ENCODE measurements at places on chromosomes 7 and 10. TPM values are rescaled to one million over a fixed set of nuclear protein-coding genes. Genes with fewer than 3 reads are reported as not detected.

Gene RADIL
- not detected for polyA plus RNA-seq

Gene FRMPD2
- polyA plus RNA-seq, result not detected

Gene AGAP3
- polyA plus RNA-seq, result 3.2 TPM

Gene CTAGE4
- not detected for polyA plus RNA-seq

Gene TRIM50
- not detected for polyA plus RNA-seq

Gene WEE2
- polyA plus RNA-seq, result not detected

Gene CPA1
- polyA plus RNA-seq, result 0.25 TPM

GRCh38 chr10:117944676-117945447 is 101.9 kb downstream of the RAB11FIP2 start:
- peaks cover 5% of the 10 kb centered on the region for H3K27me3 ChIP-seq
- no peak overlapping the region for H3K27ac ChIP-seq
- no peaks in the 10 kb centered on the region for H3K4me1 ChIP-seq
- H3K36me3 ChIP-seq, result no peaks in the 10 kb centered on the region

GRCh38 chr10:116385994-116386809 is 41.4 kb upstream of the PNLIPRP3 start:
- H3K36me3 ChIP-seq, result no peaks in the 10 kb centered on the region
- H3K27ac ChIP-seq, result no peak overlapping the region
- H3K4me3 ChIP-seq, result no peak overlapping the region
- no peak for DNase-seq
- H3K4me1 ChIP-seq, result no peaks in the 10 kb centered on the region

- no peak overlapping the region for H3K4me3 ChIP-seq
- H3K27me3 ChIP-seq, result no peaks in the 10 kb centered on the region
- H3K36me3 ChIP-seq, result no peaks in the 10 kb centered on the region
- no peak overlapping the region for H3K27ac ChIP-seq
- no peak for DNase-seq
Observed at GRCh38 chr7:81710751-81711150, 59.1 kb downstream of the HGF start.

GRCh38 chr10:13734151-13734550 is 147.4 kb downstream of the PRPF18 start:
- H3K36me3 ChIP-seq, result no peaks in the 10 kb centered on the region
- no peak overlapping the region for H3K27ac ChIP-seq
- DNase-seq, result no peak
- no peaks in the 10 kb centered on the region for H3K27me3 ChIP-seq

GRCh38 chr7:77698042-77698625 is 1.9 kb downstream of the RSBN1L start:
- peak overlapping the region; percentile 18 for H3K27ac ChIP-seq
- peaks cover 67% of the 10 kb centered on the region for H3K4me1 ChIP-seq
- H3K4me3 ChIP-seq, result peak overlapping the region; percentile 97
- no peaks in the 10 kb centered on the region for H3K27me3 ChIP-seq
- peaks cover 8% of the 10 kb centered on the region for H3K36me3 ChIP-seq
- DNase-seq, result no peak

DNA sequence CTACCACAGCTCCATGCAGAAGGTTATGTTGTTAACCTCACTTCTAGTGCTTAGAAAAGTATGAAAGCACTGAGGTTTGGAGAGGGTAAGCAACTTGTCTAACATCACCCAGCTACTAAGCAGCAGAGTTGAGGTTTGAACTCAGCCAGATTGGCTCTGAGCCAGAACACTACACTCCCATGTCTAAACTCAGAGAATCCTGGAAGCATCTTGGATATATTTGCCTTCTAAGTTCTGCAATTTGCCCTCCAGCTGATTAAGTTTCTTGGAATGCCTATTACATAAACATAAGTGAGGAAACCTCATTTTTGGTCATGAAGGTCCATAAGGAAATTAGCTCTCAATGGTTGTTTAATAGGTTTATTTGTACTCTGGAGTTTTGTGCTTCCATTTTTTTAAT is 78.1 kb upstream of the PHYHIPL start:
- H3K36me3 ChIP-seq, result no peaks in the 10 kb centered on the region
- no peak for DNase-seq
- H3K27ac ChIP-seq, result no peak overlapping the region
- no peaks in the 10 kb centered on the region for H3K4me1 ChIP-seq

DNA sequence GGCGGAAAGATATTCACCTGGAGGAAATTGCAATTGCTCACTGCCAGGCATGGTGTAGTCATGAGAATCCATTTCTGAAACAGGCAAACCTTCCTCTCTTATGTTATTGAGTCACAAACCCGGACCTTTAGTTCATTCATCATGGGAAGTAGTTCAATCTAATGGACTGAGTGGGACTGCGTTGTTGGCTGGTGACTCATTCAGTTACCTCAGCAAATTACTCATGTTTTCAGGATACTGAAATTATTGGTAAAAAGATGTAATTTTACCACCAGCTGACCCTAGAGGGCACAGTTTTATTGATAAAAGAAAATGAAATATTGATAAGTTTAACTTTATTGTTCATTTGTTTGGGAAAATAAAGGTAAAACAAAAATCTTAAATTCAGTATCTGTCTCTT is 1194.4 kb upstream of the SORCS1 start:
- no peaks in the 10 kb centered on the region for H3K27me3 ChIP-seq
- no peak overlapping the region for H3K4me3 ChIP-seq
- no peak overlapping the region for H3K27ac ChIP-seq
- no peaks in the 10 kb centered on the region for H3K36me3 ChIP-seq
- DNase-seq, result no peak

GRCh38 chr10:38093816-38094157 is 350 bp upstream of the ZNF37A start:
- peaks cover 27% of the 10 kb centered on the region for H3K36me3 ChIP-seq
- peaks cover 19% of the 10 kb centered on the region for H3K4me1 ChIP-seq
- H3K27ac ChIP-seq, result peak overlapping the region; percentile 81
- H3K27me3 ChIP-seq, result no peaks in the 10 kb centered on the region

GRCh38 chr7:44050121-44050914 is 5.8 kb downstream of the DBNL start:
- peaks cover 61% of the 10 kb centered on the region for H3K36me3 ChIP-seq
- no peak overlapping the region for H3K4me3 ChIP-seq
- H3K27ac ChIP-seq, result no peak overlapping the region
- no peaks in the 10 kb centered on the region for H3K27me3 ChIP-seq

GRCh38 chr10:6141296-6142151 is 52.7 kb downstream of the RBM17 start:
- H3K27ac ChIP-seq, result no peak overlapping the region
- H3K4me1 ChIP-seq, result peaks cover 53% of the 10 kb centered on the region
- H3K27me3 ChIP-seq, result no peaks in the 10 kb centered on the region
- H3K4me3 ChIP-seq, result peak overlapping the region; percentile 87
- DNase-seq, result peak; percentile 78

DNA sequence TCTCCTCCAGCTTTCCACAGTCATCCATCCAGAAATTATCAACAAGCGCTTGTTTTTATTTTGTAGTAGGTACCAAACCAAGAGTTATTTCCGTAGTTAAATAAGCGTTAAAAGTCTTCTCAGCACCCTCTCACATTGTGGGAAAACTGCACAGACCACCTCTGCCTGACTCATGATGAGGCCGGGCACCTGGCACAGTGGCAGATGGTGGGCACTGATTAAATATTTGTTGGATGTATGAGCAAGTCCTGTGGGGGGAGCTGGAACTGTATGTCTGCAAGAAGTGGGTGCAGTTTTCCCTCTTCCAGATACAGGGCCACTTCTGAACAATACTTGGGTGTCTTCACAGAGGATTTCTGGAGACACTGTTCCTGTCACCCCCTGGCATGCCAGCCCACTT is 5.3 kb upstream of the REPIN1 start:
- H3K4me3 ChIP-seq, result no peak overlapping the region
- no peak for DNase-seq
- no peaks in the 10 kb centered on the region for H3K36me3 ChIP-seq
- H3K27me3 ChIP-seq, result no peaks in the 10 kb centered on the region
- H3K27ac ChIP-seq, result no peak overlapping the region

DNA sequence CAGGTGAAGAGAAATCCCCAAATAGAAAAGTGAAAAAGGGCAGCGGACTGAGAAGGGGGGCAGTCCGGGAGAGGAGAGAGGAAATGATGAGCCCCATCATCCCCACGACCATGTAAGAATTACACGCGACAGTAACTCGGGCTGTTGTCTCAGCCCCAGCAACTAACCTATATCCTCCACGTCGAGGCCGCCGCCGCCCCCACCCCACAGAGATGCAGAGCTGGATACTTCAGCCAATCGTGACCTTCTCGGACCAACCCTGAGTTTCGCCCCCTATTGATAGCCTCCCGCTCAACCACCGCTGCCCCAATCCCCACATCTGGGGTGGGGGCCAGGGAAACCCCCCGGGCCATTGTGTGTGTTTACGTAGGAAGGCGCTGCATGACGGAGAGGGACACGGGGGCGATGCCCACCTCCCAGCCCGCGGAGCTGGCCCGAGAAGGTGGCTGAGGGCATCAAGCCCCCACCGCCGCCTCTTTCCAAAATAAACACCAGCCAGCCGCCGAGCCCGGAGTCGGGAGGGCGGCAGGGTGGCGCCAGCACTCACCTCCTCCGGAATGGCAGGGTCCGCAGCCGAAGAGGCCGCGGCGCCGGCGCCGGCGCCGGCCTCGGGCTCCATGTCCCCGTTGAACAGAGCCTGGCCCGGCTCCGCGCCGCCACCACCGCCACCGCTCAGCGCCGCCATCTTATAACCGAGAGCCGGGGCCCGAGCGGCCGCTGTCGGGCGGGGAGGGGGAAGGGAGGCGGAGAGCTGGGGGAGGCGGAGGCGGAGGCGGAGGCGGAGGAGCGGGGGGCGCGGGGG is 509 bp downstream of the BRAF start:
- peak; percentile 80 for DNase-seq
- H3K27ac ChIP-seq, result peak overlapping the region; percentile 98
- no peaks in the 10 kb centered on the region for H3K36me3 ChIP-seq
- H3K4me1 ChIP-seq, result peaks cover 24% of the 10 kb centered on the region
- no peaks in the 10 kb centered on the region for H3K27me3 ChIP-seq
- H3K4me3 ChIP-seq, result peak overlapping the region; percentile 94

DNA sequence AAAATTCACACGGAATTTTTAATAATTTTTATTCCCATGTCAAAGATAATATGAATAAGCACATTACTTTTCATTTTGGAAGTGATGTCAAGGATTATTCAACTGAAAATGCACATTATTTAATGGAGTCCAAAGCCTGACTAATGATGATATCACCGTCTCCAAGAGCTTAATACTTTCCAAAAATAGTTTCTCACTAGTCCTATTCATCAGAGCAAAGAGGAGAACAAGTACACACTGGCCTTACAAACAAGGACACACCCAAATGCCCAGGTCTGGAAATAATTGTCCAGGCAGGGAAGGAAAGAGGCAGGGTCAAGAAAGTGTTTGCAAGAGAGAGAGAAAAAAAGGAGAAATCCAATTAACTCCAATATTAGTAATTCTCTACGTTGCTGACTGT is 216.8 kb upstream of the CCDC6 start:
- no peaks in the 10 kb centered on the region for H3K27me3 ChIP-seq
- no peak overlapping the region for H3K27ac ChIP-seq
- no peaks in the 10 kb centered on the region for H3K36me3 ChIP-seq

DNA sequence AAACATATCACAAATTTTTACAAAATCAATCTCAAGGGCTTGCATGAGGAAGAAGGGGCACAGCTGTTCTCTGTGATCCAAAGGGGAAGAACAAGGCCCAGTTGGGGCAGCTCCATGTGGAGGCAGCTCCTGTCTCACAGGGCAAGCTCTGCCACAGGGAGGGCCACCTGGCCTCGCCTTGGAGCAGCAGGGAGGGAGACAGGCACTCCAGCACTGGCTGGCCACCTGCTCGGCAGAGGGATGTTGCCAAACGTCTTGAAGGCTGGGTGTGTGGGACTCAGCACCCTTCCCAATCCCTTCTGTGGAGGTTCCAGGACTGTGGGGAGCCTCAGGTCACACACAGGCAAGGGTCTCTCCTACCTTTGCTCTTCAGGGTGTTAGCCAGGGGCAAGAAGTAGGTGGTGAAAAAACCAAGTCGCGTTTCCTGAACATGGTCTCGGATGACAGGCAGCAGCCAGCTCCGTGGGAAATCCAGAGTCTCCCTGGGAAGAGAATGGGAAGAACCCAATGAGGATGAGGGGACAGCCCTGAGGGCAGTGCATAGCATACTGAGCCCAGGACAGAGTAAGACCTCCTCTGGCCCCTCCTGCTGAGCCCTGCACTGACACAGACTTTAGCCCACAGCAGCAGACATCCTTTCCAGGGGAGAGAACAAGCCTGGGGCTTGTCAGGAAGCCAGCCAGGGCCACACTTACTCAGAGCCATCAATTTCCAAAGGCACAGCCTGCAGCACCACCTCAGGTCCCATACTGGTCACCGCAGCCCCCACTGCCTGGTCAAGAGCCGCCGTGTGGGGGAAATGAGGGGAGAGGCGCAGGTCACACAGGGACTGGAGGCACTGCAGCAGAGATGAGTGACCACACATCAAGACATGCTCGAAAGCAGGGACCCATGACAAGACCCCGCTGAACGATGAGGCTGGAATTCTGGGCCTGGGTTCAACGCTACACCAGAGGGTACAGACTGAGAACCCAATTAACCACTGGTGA is 21.9 kb downstream of the RRP12 start:
- no peak overlapping the region for H3K4me3 ChIP-seq
- peaks cover 25% of the 10 kb centered on the region for H3K36me3 ChIP-seq
- DNase-seq, result no peak
- no peak overlapping the region for H3K27ac ChIP-seq

- DNase-seq, result no peak
- H3K27me3 ChIP-seq, result no peaks in the 10 kb centered on the region
- no peak overlapping the region for H3K27ac ChIP-seq
- no peak overlapping the region for H3K4me3 ChIP-seq
Observed at GRCh38 chr7:157650801-157651200, 314.0 kb downstream of the DNAJB6 start.

DNA sequence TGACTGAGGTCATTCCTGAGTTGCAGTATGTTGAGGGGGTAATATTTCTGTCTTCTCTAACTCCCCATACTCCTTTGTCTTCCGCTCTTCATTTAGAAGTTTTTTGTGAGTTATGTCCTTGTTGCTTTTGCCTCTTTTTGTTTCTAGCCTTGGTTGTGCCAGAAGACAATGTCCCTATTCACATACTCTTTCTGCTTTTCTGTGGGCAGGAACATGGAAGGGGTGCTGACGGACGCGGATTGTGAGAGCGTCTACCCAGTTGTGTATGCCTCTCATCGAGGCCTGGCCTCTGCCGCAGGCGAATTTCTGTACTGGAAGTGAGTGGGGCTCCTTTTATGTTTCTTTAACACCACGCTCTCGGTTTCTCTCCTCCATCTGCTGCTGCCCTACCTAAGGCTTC is 20.5 kb downstream of the STAG3 start:
- H3K27me3 ChIP-seq, result no peaks in the 10 kb centered on the region
- H3K4me1 ChIP-seq, result no peaks in the 10 kb centered on the region
- no peaks in the 10 kb centered on the region for H3K36me3 ChIP-seq
- no peak overlapping the region for H3K27ac ChIP-seq

GRCh38 chr10:131070856-131071255 is 240.7 kb downstream of the TCERG1L start:
- no peak overlapping the region for H3K27ac ChIP-seq
- DNase-seq, result no peak
- H3K4me1 ChIP-seq, result no peaks in the 10 kb centered on the region
- no peak overlapping the region for H3K4me3 ChIP-seq

GRCh38 chr7:32809347-32809746 is 82.2 kb downstream of the KBTBD2 start:
- no peak overlapping the region for H3K27ac ChIP-seq
- H3K4me1 ChIP-seq, result no peaks in the 10 kb centered on the region
- DNase-seq, result no peak
- no peaks in the 10 kb centered on the region for H3K27me3 ChIP-seq
- H3K4me3 ChIP-seq, result no peak overlapping the region
